ENCODE measurements at places on chromosomes 12 and 14.

DNA sequence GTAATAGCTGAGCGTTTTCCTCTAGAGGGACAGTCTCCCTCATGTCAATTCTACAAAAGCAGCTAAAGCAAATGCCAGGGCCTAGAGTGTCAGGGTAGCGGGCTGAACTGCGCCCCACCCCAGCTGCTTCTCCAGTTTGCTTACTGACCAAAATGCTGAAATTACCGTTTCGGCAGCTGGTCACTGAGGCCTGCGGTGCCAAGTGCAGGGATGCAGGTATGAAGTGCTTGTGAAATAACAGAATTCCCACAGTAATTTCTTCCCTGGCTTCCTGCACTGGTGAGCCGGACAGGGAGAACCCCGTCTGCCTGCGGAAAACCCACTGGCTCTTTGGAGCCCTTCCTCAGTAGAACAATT is 19.1 kb downstream of the PSMC1 start:
- no peak for DNase-seq

- DNase-seq, result no peak
Observed at GRCh38 chr12:111034083-111034885, 113.9 kb upstream of the MYL2 start.

- no peak for DNase-seq
Observed at GRCh38 chr14:93040982-93041381, 74.7 kb downstream of the ITPK1 start.

DNA sequence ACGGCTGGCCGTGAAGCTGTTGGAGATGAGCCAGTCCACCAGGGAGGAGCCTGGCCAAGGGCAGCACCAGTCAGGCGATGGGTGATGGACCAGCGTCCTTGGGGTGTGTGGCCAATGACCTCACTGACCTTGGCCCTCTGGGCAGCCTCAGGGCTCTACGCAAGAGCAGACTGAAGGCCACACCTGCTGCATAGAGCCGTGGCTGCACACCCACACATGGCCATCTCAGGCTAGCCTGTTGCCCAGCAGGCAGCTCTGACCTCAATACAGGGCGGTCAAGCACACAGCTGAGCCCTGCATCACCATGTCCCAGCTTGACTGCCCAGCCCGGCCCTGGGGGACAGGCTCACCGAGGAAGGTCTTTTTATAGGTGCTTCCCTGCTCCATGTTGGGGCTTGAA is 19.2 kb downstream of the PLEK2 start:
- no peak for DNase-seq

GRCh38 chr12:54249489-54249888 is 30.4 kb downstream of the CBX5 start:
- no peak for DNase-seq

DNA sequence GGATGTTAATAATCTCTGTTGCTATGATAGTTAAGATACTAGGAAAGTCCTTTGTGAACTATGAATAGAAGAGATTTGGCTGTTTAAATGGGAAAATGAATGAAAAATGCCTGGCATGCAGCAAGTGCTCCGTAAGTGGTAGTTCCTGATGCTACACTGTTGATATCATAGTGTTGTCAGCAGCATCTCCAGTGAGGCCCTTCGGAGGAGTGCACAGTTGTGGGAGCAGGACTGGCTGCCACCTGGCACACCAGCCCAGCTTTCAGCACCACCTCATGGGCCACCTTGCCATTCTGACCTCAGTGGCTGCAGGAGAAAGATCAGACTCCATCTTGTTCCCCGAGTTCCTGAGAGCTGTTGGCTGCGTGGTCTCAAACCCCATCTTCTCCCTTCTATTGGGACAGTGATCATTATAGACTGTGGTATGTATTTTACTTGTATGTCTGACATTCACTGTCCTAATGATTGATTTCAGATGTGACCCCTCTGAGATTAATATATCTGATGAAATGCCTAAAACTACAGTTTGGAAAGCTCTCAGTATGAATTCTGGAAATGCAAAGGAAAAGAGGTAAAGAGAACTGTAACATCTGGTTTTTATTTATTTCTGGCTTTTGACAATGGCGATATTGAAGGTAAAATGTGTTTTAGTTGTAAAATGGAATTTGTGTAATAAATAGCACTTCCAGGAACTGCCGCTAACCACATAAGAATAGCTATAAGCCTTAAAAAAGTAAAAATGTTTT is 80.9 kb downstream of the SLC4A8 start:
- no peak for DNase-seq

GRCh38 chr12:42281278-42281677 is 43.2 kb upstream of the YAF2 start:
- no peak for DNase-seq

DNA sequence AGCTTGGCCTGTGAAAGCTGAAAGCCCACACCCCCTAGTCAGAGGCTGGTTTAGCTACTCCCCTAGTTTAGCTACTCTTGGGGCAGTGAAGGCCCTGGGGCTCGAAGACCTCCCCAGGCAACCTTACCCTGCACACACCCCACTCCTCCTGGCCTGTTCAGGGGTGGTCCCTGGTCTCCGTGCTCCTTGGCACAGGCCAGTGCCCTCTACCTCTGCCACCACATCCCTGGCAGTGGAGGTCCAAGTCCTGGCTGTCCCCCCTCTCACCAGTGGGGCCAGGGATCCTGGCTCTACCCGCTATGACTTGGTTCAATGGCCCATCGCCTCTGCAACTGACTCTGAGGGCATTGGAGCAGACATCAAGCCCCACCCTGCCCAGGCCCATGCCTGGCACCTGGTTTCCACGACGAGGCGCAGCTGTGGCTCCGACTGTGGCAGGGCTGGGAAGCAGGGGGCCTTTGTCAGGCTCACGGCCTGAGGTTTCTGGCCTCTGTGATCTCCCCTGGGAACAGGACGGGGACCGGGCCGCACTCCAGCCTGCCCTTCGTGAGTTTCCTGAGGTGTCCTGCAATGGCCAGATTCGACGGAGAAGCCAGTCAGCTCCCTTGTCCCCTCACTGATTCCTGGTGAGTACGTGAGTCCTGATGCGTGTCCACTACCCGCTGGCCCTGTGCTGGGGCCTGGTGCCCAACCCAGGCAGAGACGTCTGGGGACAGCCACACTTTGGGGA is 5.7 kb downstream of the TMEM121 start:
- DNase-seq, result no peak

GRCh38 chr12:76552343-76552938 is 7.1 kb downstream of the OSBPL8 start:
- DNase-seq, result no peak

GRCh38 chr12:109717390-109718357 is 4.0 kb downstream of the FAM222A start:
- DNase-seq, result no peak

DNA sequence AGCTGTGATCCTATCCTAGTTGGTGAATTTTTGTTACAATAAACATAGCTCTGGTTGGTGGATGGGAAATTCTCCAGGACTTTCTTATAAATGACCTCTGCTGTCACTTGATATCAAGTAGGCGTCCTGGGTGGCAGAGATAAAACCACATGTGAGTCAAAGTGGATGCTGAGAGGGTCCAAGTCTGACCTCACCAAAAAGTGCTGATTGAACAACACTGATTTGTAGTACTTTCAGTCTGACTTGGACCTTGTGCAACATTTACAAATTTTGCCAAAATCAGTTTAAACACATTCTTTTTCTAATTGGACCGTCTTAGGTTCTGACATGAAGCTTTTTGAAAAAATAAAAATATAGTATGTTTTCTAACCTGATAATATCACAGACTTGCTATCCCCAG is 585.6 kb downstream of the GALC start:
- no peak for DNase-seq

- DNase-seq, result no peak
Observed at GRCh38 chr12:50353404-50353803, 43.0 kb downstream of the FAM186A start.

DNA sequence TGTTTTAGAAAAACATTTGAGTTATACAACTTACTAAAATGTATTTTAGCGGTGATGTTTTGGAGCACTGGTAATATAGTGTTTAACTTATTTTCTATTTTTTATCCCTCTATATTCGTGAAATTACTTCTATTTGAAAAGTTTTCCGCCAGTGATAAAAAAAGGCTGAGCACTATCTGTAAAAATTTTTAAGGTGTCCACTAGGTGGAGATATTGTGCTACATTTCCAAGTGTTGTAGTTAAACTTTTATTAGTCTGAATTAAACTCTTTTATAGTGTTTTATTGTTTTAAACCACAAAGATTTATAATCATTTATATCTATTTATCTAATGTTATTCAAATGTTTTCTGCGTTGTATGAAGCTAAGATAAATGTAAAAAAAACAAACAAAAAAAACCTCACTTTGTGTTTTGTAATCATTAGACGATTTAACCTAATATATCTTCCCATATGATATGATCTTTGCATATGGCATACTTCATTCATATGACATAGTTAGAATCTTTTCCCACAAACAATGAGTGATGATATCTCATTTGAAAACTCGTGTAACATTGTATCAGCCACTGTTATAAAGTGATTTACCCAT is 11.8 kb downstream of the ALG10B start:
- DNase-seq, result no peak

DNA sequence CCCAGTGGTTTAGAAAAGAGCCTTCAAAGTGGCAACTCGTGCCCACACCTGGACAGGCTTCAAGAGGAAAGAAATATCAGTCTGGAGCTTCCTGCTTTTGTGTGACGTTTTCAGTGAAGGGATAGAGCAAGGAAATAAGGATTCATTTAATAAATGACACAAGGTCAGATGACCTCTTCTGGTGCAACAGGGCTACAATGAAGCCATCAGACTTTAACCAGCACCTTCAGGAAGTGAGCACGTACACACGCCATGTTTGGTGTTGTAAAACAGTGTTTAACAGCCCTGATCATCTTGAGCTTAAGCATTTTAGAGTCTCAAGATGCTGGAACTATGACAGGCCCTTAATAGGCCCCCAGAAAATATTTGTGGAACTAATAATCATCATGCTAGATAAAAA is 59.1 kb downstream of the CCDC60 start:
- no peak for DNase-seq

- no peak for DNase-seq
Observed at GRCh38 chr12:78403136-78403535, 461.4 kb upstream of the SYT1 start.

DNA sequence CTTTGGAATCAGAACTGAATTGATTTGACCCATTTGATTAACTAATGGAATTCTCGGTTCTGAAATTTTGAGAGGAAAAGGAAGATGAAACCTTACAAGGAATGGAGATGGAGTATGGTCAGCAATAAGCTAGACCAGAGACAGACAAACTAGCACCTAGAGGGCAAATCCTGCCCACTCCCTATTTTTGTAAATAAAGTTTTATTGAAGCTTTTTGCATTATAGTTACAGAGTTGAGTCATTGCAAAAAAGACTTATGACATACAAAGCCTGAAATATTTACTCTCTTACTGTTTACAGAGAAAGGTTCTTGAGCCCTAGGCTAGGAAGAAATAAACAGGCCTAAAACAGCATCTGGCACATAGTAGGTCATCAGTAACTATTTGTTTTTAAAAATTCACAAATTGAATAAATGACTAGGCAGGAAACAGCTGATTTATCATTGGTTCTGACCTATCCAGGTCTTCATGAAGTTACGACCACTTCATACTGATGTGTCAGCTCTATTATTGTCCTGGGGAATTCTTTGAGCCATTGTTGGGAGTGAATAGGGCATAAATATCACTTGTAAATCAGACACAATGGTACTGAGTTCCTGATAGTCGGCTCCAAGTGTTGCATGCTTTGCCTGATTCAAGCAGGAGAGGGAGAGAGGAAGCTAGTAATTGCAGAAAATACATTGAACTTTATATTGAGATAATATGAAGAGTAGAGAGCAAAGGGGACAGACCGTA is 14.6 kb upstream of the STAB2 start:
- DNase-seq, result no peak

DNA sequence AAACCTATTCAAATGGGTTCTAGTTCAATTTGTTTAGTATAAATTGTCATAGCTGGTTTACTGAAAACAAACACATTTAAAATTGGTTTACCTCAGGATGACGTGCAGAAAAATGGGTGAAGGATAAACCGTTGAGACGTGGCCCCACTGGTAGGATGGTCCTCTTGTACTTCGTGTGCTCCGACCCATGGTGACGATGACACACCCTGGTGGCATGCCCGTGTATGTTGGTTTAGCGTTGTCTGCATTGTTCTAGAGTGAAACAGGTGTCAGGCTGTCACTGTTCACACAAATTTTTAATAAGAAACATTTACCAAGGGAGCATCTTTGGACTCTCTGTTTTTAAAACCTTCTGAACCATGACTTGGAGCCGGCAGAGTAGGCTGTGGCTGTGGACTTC is 8.3 kb downstream of the CALM1 start:
- no peak for DNase-seq

DNA sequence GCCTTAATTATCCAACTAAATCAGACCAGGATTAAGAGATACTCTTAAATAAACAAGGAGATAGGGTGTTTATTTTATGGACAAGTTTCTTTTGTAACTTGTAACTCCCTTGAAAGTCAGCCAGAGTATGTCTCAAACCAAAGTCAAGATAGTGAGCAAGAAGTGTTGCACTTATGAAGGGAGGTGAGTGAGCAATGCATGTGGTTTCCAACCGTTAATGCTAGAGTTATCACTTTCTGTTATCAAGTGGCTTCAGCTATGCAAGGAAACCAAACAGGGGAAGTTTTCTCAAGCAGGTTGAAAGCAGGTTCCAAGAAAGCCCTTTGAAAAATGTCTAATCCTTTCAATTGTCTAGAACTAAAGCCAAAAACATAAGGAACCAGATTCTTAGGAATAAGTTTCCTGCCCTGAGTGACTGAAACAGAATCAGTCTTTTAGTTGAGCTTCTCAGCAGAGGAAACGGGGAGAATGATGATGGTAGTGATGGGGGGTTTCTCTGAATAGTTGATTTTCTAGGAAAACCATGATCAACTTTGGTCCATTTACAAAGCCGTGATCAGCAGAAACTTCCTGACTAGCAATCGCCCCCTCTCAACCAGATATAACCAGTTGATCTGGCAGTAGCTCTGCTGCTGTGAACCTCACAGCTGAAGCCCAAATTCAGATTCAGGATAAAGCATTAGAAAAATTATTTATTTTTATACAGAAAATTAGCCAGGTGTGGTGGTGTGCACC is 128.4 kb downstream of the DAD1 start:
- DNase-seq, result no peak

DNA sequence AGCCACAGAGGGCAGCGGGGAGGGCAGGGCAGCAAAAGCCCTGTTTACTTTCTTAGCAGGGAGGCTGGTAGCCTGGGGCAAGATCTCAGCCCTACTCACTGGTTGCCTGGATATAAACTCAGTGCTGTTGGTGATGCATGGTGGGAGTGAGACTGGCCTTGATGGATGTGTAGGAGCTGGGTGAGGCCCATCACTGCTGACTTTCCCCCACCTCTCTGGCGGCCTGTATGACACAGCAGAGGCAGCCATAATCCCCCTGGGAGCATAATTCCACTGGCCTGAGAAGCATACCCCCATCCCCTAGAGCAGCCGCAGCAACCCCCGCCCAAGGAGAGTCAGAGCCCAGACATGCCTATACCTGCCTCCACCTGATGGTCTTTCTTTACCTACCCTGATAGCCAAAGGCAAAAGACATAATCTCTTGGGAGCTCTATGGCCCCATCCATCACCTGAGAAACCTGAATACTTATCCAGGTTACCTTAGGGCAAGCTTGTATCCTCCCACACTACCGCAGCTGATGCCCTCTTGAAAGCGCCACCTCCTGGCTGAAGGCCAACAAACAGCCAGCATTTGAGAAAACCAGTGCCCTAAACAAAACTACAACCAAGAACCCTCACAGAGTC is 59.3 kb downstream of the DNAI7 start:
- DNase-seq, result no peak

GRCh38 chr12:132014915-132015280 is 65.2 kb downstream of the EP400 start:
- no peak for DNase-seq

Data from HL-60 (cell line).